NK-92 treated with Interleukin-12 subunit alpha and Interleukin-12 subunit beta, amount 100 ng/mL, for 24 hours (cell line): ENCODE measurements at places on chromosomes 1 and 21.
A peak's percentile ranks its signal among the peaks of the same experiment; 100 is the strongest.

GRCh38 chr1:175219774-175220173 lies 27.2 kb upstream of the KIAA0040 start:
- no peak for DNase-seq

- peak; percentile 38 for DNase-seq
Observed at GRCh38 chr21:41068967-41069642, 98.9 kb upstream of the BACE2 start.

GRCh38 chr21:22063140-22063539 lies 1064.9 kb downstream of the NCAM2 start:
- no peak for DNase-seq

- DNase-seq = no peak
Observed at GRCh38 chr1:184986250-184986649, 11.9 kb upstream of the NIBAN1 start.

DNA sequence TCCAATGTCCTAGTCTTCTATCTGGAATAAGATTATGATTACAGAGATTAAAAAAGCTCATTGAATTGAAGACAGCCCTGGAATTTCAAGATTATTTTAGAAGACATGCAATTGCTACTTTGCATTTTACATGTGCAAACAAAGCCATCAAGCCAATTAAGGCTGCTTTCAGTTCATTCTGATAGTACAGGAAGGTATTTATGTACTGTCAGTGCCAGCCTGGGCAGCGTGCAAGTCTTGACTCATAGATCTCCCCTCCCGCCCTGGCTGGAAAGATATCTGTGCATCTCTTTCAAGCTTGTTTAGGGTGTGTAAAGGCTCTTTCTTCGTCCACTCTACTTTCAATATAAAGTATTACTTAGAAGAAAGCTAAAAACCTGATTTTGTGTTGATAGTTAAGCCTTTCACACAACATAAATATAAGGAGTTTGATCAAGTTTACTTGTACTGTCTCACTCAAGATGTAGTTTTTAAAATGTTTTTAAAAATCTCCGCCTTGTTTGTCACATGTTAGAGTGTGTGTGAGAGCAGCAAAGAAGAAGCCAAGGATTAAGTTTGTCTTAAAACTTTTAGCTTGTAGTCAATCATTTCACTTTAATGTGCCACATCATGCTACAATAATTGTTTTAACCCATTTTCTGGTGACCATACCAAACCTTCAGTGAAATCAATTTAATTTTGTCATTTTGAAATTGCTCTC lies 13.6 kb upstream of the LYPLAL1 start:
- DNase-seq = no peak

DNA sequence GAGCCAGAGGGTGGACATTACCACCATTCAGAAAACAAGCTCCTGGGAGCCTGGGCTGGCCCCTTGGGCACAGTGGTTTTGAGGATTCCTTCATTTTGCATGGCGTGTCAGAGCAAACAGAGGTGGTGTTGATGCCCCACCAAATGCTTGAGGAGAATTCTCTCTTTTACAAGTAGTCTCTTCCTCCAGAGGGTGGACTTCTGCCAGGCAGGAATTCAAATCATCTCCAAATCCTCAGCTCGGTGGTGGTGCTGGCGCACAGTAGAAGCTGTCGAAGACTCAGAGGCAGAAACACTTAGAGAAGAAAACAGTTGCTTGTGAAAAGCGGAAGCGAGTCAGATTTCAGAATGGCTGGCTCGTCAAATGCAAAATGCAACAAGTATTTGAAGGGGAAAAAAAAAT lies 3.4 kb upstream of the CHI3L1 start:
- DNase-seq = no peak

GRCh38 chr1:21751281-21751680 lies 31.7 kb downstream of the USP48 start:
- no peak for DNase-seq

- DNase-seq = peak; percentile 80
Observed at GRCh38 chr1:19010995-19011844, 54.7 kb upstream of the IFFO2 start.

GRCh38 chr1:187605736-187606135 lies 777.0 kb downstream of the PLA2G4A start:
- DNase-seq = no peak

DNA sequence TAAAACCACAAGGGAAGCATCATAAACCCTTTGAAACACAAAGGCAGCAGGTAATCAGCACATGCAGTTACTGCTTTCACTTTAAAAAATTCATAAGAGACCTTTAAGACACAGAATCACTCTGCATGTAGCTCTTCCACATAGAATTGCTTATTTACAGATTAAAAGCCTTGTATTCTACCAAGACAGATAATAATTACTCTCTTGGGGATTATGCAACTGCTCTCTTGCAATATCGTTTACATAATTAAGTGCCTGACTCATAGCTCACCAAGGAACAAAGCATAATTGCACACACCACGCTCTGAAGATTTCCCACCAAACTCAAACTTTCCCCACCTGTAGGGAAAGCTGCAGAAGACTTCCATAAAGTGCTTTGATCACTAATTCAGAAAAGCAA lies 87.9 kb downstream of the VAV3 start:
- no peak for DNase-seq

DNA sequence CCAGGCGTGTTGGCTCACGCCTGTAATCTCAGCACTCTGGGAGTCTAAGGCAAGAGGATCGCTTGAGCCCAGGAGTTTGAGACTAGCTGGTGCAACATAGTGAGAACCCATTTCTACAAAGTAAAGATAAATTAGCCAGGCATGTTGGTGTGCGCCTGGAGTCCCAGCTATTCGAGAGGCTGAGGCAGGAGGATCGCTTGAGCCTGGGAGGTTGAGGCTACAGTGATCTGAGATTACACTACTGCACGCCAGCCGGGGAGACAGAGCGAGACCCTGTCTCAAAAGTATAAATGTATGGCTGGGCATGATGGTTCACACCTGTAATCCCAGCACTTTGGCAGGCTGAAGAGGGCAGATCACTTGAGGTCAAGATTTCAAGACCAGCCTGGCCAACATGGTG lies 51.5 kb upstream of the LBR start:
- DNase-seq = no peak

GRCh38 chr1:180237869-180238476 lies 7.9 kb downstream of the LHX4 start:
- DNase-seq = no peak

DNA sequence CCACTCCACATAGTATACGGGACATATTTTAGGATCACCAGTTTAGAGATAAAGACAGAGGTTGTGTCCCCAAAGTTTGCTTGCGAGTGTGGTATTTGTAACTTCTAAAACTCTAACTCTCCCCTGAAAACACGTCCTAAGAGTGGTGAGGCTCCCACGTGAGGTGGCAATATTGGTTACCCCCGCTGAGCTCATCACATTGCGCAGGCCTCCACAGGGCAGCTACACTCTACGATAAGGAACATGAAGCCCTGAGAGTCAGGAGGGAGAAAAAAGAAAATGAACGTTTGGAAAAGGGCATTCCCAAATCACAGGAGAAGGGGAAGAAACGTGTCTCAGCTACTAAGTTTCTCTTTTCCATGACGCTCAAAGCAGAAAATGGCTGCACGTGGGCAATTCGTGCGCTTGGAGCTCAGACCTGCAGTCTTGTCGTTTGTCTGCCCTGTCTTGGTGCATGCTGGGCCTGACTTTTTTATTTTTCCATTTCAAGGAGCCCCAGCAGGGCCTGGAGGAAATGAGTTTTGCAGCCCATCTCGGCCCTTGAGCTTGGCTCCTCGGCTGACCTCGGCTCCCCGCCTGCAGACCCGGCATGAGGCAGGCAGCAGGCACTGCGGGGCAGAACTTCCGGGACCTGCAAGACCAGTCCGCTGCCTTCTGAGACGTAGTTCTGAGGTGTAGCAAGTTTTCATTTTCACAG lies 25.7 kb downstream of the ERG start:
- DNase-seq = no peak

- no peak for DNase-seq
Observed at GRCh38 chr1:58732087-58732775, 32.4 kb upstream of the MYSM1 start.

- no peak for DNase-seq
Observed at GRCh38 chr1:106780066-106780465, 276.4 kb upstream of the PRMT6 start.

DNA sequence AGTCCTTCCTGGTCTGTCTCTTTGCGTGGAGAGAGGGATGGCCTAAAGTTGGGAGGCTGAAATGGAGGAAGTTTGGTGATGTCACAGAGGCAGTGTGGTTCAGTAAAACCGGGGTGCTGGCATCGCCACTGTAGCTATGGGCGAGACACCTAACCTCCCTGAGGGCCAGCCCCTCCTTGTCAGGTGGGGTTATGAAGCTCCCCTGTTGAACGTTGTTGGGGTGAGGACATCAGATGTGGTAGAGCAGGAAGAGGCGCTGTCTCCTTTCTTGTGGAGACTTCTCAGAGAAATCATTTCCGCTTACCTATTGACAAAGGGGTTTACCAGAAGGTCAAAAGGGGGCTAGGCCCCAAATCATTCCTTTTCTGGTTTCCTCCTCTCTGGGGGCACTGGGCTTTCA lies 294.7 kb downstream of the SIPA1L2 start:
- DNase-seq = no peak

- no peak for DNase-seq
Observed at GRCh38 chr1:203711251-203712007, 53.6 kb upstream of the LAX1 start.

- no peak for DNase-seq
Observed at GRCh38 chr1:37892151-37893047, 33.0 kb upstream of the MTF1 start.

- no peak for DNase-seq
Observed at GRCh38 chr1:32221581-32221979, 573 bp downstream of the TMEM234 start.

- DNase-seq = no peak
Observed at GRCh38 chr1:43858324-43858723, 75.3 kb upstream of the ARTN start.

DNA sequence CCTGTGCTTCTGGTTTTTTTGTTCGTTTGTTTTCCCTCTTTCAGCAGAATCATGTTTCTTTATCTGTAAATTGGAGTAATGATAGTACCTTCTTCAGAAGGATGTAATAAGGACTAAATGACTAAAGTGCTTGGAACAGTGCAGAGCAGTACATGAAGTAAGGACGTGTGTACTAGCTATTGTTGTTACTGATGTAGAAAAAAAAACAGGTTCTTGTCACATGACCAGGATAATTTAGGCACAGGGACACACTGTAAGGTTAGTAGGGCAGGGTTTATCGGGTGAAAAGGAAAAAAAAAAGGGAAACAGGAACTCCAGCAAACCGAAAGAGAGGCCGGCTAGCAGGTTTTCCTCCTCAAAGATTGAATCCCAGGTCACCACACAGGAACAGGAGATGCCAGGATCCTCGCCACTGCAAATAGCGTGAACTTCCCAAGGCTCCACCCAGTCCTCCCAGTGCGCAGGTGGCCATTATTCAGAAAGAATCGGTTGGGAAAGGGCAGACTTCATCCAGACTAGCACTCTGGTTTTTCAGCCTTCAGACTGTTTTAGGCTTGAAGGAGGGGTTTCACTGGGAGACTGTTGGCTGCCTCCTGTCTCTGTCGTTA lies 63.8 kb upstream of the PRRC2C start:
- no peak for DNase-seq

GRCh38 chr1:109399326-109399957 lies 1.7 kb upstream of the SORT1 start:
- DNase-seq = no peak

DNA sequence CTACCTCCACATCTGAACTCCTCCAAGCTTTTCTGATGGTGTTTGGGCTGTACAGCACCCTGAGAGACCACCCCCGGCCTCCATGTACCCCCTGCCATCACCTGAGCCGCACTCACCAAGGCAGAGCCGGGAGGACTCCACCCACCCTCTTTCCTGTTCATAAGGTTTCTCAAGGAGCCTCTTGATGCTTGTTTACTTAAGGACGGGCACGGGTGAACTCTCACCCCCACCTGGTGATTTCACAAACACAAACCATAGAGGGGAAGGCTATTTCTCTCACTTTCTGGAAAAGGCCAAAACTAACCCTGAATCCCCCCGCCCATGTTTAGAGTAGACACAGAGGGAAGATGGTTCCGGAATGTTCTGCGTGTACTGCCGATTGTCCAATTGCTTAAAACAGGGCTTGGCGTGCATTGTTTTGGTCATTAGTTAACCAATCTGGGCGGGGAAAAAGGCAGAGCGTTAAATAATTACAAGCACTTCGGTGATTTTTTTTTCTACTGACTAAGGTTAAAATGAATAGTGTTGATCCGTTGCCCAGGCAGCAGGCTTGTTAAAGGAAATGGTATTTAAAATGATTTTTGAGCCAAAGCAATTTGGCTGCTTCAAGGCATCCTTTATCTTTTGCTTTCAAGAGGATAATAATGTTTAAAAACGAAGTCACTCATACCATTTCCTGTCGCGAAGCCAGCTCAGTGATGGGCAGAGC lies 279.8 kb upstream of the VAMP3 start:
- no peak for DNase-seq

- DNase-seq = no peak
Observed at GRCh38 chr1:50246869-50247268, 138.1 kb downstream of the ELAVL4 start.

DNA sequence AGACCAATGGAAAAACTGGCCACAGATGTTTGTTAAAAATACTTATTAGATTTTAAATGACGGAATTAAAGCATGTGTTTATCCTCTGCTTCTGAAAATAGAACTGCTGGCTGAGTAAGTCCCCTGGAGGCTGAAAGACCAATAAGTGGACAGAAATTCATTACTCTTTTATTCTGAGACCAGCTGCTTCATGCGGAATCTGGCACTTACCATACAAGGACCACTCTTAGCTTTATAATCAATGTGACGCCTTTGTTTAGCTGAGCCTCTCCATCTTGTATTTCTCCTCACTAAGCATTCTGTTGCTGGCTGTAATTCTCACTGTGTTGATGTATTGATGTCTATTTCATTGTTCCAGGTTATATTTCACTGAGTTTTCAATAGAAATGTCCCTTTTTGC lies 6.3 kb upstream of the EXO1 start:
- no peak for DNase-seq

DNA sequence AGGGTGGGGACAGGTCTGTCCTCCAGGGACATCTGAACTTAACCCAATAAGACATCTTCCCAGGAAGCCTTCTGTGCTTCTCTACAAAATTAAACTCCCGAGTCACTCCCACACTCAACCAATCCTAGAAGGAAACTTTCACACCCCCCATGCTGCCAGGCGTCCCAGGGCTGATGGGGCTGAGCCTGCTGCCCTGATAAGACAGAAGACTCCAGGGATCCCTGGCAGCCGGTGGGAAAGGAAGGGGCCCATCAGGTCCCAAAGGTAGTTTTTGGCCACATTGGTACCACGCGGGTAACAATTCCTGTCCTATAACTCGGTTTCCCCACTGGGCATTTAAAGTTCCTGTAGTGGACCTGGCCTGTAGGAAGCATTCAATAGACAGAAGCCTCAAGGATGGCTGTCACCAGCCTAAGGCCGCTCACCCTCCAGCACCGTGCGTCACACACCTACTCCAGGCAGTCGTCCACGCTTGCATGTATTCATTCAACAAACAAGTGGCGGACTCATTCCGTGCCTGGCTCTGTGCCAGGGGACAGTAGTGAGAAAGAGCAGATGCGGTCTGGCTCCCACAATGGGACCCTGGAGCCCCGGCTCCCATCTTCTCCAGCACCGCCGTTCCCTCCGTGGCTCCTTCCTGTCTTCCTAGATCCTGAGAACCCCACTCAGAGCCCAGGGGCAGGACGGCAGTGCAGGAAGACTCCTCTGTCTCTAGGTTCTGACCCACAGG lies 465.2 kb downstream of the NPHP4 start:
- DNase-seq = no peak
